ENCODE measurements at places on chromosomes 5 and 9.
A peak's percentile ranks its signal among the peaks of the same experiment; 100 is the strongest.

DNA sequence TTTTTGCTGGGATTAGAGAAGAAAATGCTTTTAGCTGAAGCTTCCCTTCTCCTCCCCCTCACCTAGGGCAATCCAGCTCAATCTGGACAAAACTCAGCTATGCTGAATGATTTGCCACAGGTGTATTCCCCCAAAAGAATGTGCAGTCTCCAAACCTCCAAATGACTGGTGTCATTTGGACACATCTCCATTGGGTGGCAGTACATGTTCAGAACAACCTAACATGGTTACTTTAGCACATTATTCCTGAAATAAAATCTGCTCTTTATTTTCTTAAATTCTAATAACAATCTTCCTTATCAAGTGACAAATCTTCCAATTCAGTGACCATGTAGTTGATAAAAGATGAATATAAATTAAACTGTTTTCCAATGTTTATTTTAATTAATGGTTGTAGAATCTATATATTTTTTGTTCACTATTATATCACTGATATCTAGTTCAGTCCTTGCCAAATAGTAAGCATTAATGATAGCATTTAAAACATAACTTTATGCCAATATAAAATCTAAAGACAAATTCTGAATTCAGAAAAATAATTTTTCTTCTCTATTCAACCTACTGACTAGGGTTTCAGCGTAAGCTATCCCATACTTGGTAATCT is 61.3 kb upstream of the MOCS2 start:
- H3K27me3 ChIP-seq = no peaks in the 10 kb centered on the region
- H3K27ac ChIP-seq = no peak overlapping the region
- peaks cover 4% of the 10 kb centered on the region for H3K4me1 ChIP-seq
- no peaks in the 10 kb centered on the region for H3K36me3 ChIP-seq

- H3K27ac ChIP-seq = no peak overlapping the region
- peaks cover 15% of the 10 kb centered on the region for H3K27me3 ChIP-seq
- DNase-seq = no peak
- no peak overlapping the region for H3K4me3 ChIP-seq
- H3K36me3 ChIP-seq = no peaks in the 10 kb centered on the region
Observed at GRCh38 chr9:127216210-127216887, 48.2 kb upstream of the GARNL3 start.

GRCh38 chr5:50958852-50959457 is 292.5 kb downstream of the PARP8 start:
- no peak overlapping the region for H3K4me3 ChIP-seq
- peaks cover 10% of the 10 kb centered on the region for H3K27me3 ChIP-seq
- H3K27ac ChIP-seq = no peak overlapping the region

DNA sequence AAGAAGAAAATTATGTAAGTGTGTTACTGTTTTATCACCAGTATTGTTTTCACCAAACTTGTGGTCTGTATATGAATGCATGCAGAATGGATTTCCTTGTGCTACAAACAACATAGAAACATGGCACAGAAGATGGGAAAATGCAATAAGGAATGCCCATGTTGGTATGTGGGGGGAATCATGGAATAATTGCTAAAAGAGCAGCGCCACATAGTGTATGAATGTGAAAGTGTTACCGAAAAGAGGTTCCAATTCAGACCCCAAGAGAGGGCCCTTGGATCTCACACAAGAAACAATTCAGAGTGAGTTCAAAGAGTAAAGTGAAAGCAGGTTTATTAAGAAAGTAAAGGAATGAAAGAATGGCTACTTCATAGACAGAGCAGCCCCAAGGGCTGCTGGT is 26.4 kb upstream of the TYRP1 start:
- no peaks in the 10 kb centered on the region for H3K4me1 ChIP-seq
- H3K27ac ChIP-seq = no peak overlapping the region
- DNase-seq = no peak
- no peak overlapping the region for H3K4me3 ChIP-seq

- no peak overlapping the region for H3K27ac ChIP-seq
- no peak overlapping the region for H3K4me3 ChIP-seq
- no peaks in the 10 kb centered on the region for H3K36me3 ChIP-seq
- DNase-seq = peak; percentile 82
Observed at GRCh38 chr5:92758552-92758951, 822.5 kb downstream of the NR2F1-AS1 start.

GRCh38 chr5:94992325-94992724 is 292.6 kb downstream of the MCTP1 start:
- H3K4me3 ChIP-seq = no peak overlapping the region
- H3K27me3 ChIP-seq = no peaks in the 10 kb centered on the region
- H3K36me3 ChIP-seq = no peaks in the 10 kb centered on the region
- no peak for DNase-seq

DNA sequence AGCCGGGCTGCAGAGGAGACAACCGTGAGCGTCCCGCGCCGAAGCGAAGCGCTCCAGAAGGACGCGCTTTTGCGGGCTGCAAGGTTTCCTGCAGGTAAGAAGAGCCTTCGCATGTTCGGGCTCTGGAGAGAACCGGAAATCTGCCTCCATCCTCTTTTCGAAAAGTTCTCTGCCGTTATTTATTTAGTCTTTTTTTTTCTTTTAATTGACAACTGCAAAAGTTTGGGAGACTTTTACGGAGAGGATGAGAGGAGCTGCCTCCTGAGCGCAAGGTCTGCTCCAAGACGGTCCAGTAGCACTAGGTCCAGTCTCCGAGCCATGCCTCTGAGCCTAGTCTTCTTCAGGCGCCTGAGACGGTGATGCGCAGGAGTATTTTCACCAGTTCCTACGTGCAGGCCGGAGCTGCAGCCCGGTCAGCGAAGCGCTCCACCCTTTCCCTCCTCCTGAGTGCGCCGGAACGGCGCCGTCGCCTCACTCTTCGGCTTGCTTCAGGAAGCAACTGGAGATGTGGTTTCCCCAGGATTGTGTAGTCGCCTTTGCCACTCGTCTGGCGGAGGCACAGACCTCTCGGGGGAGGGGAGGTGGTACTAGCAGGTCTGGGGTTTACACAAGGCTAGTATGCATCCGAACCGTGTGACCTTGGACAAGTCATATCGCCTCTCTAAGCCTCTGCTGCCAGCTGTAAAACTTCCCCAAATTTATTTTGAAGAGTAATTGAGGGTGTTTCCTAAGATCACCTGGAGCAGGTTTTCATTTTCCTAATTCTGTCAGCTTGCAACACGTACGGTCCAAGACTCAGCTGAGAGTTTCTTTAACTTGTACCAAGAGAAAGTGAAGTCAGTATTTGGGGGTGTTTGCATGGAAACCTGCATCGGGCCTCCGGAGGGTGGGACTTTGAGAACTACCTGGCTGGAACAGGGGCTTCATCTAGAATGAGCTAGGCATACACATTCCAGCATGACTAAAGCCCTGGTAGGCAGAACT is 4.5 kb downstream of the POU4F3 start:
- H3K36me3 ChIP-seq = no peaks in the 10 kb centered on the region
- peaks cover 81% of the 10 kb centered on the region for H3K27me3 ChIP-seq
- no peaks in the 10 kb centered on the region for H3K4me1 ChIP-seq
- H3K4me3 ChIP-seq = no peak overlapping the region
- DNase-seq = no peak

GRCh38 chr5:74623748-74624408 is 16.6 kb downstream of the ENC1 start:
- H3K27ac ChIP-seq = no peak overlapping the region
- no peak for DNase-seq
- no peaks in the 10 kb centered on the region for H3K4me1 ChIP-seq
- no peak overlapping the region for H3K4me3 ChIP-seq

DNA sequence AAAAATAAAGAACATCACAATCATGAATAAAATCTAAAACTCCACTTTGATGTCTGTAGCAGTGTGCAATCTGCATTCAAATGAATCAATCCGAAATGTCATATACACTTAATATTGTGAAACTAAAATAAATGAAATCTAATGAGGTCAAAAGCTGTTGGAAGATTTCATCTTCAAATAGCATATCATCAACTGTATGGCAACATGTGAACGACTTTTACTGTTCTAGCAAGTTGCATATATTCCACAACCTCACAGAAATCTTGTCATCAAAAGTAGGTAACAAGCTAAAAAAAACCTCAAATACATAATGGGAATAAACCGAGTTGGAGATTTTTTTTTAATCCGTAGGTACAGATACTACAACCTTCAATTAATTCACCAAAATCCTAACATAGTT is 1.2 kb downstream of the PTBP3 start:
- peaks cover 3% of the 10 kb centered on the region for H3K4me1 ChIP-seq
- H3K4me3 ChIP-seq = peak overlapping the region; percentile 95
- no peak overlapping the region for H3K27ac ChIP-seq
- DNase-seq = no peak

All from IMR-90 (cell line).